NCI-H2081 (cell line): ENCODE measurements at places on chromosomes 7 and 10.

DNA sequence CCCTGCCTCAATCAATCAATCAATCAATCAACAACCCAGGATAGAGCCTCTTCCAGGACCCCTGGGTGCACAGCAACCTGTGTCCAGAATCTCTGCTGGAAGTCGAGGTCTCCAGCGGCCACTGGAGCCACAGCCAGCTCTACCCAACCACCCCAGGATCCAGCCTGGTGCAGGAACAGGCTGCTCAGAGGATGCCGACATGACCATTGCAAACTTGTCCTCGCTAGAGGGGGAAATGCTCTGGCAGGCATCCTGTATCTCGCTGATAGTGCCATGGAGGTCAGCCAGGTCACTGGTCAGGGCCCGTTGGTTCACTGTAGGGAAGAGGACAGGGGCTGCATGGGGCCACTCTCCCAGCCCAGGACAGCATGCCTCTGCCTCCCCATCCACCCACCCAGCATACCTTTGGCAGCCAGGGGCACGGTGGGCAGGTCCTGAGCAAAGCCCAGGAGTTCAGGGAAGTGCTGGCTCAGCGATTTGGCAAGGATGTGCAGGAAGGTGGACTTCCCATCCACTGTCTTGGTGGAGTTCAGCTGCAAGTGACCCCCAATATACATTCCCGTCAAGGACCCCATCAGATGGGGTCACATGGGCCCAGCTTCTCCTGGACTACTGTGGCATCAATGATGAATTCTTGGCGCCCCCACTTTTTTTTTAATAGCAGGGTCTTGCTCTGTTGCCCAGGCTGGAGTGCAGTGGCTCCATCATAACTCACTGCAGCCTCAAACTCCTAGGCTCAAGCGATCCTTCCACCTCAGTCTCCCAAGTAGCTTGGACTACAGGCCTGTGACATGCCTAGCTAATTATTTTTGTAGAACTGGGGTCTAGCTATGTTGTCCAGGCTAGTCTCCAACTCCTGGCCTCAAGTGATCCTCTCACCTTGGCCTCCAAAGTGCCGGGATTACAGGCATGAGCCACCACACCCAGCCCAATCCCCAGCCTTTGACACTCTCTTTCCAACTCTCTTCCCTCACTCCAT lies 49.4 kb downstream of the GRID2IP start:
- DNase-seq = no peak

DNA sequence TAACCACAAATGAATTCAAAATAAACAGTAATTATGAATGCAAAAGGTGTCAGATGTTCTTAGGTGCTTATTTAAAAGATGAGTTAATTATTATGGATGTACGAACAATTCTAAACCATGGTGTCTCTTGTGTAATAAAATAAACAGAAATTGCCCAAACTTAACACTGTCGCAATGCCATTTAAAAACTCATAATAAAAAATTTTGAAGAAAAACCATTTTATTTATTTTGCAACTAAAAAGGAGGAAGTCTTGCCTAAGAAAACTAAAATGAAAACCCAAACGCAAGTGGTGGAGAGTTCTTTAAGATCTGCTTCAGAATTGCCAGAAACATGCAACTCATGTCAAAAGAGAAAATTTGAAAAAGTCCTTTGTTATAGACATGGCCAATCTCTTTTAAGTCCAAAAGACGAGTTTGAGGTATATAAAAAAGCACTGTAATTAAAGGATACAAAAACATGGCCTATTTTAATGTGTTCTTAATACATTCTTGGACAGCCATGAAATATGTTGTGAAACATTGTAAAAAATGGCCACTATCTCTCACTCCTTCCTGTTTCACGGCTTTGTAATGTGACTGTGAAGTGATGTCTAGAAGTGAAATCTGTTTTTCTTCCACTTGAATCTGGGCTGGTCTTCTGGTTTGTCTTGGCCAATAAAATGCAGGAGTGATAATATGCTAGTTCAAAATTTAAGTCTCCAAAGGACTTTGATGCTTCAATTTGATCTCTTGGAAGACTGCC lies 322.9 kb downstream of the PRPF18 start:
- no peak for DNase-seq

GRCh38 chr10:102629661-102630614 lies 14.3 kb upstream of the TRIM8 start:
- no peak for DNase-seq

DNA sequence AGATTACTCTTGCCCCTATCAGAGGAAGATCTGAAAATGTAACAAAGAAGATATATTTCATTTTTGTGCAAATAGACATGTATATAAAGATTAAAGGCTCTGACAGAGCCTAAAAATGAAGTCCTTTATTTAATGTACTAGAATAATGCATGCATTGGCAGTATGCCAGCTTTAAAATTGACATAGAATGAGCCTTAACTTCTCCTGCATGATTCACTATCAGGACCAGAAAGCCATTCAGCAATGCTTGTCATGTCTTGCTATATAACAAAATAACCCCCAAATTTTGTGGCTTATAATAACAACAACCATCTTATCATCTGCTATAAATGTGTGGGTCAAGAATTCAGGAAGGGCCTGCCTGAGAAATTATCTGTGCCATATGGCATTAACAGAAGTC lies 411.9 kb downstream of the GRM8 start:
- DNase-seq = peak; percentile 17

GRCh38 chr10:132066186-132066585 lies 440 bp downstream of the JAKMIP3 start:
- DNase-seq = no peak
